ENCODE measurements at places on chromosomes 5 and 9. TPM values are rescaled to one million over a fixed set of nuclear protein-coding genes. Genes with fewer than 3 reads are reported as not detected.
A peak's percentile ranks its signal among the peaks of the same experiment; 100 is the strongest.

Gene SLC45A2
- 0.16 TPM for polyA plus RNA-seq

Gene FASTKD3
- 29.6 TPM for polyA plus RNA-seq

Gene OR13F1
- polyA plus RNA-seq = not detected

Gene C5orf52
- polyA plus RNA-seq = not detected

Gene CAVIN4
- polyA plus RNA-seq = 3.7 TPM

Gene IFNA2
- not detected for polyA plus RNA-seq

Gene FOXD4L5
- polyA plus RNA-seq = 0.65 TPM

Gene LCN6
- polyA plus RNA-seq = not detected

Gene ADGRD2
- polyA plus RNA-seq = not detected

Gene TSLP
- 0.21 TPM for polyA plus RNA-seq

Gene EXOSC2
- 47.7 TPM for polyA plus RNA-seq

Gene ADAMTS2
- 12.3 TPM for polyA plus RNA-seq

Gene MSX2
- 0.66 TPM for polyA plus RNA-seq

Gene MZB1
- 1.3 TPM for polyA plus RNA-seq

Gene ST8SIA4
- polyA plus RNA-seq = 5.8 TPM

Gene DIPK1B
- polyA plus RNA-seq = 33.8 TPM

Gene DOCK2
- polyA plus RNA-seq = 2.1 TPM

Gene GMCL2
- polyA plus RNA-seq = not detected

Gene PCDHB16
- 4.4 TPM for polyA plus RNA-seq

Gene SNCAIP
- 25.5 TPM for polyA plus RNA-seq

DNA sequence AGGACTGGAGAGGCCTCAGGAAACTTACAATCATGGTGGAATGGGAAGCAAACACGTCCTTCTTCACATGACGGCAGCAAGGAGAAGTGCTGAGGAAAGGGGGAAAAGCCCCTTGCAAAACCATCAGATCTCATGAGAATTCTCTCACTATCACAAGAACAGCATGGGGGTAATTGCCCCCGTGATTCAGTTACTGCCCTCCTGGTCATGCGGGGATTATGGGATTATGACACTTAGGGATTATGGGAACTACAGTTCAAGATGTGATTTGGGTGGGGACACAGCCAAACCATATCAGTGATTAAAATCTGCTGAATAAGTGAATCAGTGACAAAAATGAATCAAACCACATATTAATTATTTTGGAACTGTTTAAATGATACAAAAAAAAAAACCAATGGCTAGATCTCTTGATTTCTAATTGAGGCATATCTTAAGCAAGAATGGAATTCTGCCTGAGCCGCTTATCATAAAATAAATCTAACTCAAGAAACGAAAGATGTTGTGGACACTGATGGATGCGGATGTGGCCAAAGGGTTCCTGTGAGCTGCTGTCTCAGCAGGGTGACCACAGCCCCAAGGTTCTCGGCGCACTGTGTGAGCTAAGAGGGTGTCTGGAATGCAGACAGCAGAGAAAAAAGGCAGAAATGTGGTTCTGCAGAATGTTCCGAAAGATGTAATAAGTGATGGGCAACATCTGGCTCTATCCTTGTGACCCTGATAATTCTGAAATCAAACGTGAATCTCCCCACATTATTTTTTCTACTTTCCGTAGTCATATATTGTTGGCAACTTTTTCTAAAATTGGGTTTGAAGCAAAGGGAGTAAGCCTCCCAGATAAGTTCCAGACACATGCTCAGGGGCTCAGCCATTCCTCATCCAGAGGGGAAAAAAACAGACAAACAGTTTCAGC, 107.2 kb upstream of the ICE1 start:
- no peak for DNase-seq

GRCh38 chr9:21684231-21684630, 118.2 kb upstream of the MTAP start:
- no peak for DNase-seq

DNA sequence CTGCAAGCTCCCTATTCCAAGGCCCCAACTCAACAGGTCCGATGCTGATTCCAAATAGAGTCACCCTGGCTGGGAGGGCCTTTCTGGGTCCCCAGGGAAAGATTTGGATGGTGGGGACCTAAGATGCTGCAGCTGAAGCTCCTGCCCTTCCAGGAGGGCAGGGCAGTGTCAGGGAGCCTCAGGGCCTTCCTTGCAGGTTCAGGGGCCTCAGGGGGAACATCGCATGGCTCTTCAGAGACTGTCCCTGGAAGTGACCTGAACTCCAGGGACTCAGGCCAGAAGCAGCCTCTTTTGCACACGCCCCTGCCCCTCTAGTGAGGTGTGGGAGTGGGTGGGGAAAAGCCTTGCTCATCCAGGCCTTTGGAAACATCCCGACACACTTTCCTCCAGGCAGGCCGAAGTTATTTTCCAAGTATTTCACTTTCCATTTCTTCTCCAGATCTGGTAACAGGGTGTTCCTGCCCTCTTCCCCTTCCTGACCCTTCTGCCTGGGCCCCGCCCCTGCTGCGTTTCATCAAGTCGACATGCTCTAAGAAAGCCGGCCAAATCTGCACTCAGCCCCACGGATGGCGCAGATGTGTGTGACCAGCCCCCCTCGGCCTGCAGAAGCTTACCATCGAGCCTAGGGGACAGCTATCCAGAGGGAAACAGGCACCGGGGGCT, 159.5 kb downstream of the FGF18 start:
- DNase-seq = no peak

GRCh38 chr5:144832416-144832815, 661.7 kb downstream of the KCTD16 start:
- DNase-seq = no peak

DNA sequence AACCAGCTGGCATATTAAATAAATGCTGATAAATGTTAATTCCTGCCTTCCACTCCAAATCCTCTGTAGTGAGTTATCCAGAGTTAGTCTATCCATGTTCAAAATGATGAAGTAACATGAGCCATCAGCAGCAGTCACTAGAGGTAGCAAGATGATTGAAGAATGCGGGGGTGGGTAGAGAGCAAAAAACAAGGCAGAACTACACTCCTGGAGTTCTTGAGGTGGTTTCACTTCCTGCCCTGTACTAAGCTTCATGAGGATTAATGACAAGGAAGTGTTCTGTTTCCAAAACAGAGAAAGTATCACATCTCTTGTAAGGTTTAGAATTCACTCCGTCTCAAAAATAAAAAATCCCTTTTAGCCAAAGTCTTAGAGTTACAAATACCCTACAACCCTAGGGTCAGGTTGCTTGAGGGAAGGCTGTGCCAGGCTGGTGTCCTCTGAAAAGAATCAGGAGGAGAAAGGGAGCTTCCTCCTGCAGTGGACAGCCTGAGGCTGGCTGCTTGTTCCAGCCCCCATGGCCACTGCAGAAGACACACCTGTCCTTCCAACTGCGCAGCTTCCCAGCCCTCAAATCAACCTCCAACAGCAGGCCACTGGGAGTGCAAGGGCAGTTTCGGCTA, 180.2 kb downstream of the DENND1A start:
- DNase-seq = no peak

GRCh38 chr5:121693864-121694263, 157.8 kb upstream of the FTMT start:
- DNase-seq = no peak

GRCh38 chr5:15823398-15823797, 323.4 kb downstream of the FBXL7 start:
- DNase-seq = no peak

GRCh38 chr9:68750786-68751185, 45.7 kb downstream of the PIP5K1B start:
- DNase-seq = no peak

DNA sequence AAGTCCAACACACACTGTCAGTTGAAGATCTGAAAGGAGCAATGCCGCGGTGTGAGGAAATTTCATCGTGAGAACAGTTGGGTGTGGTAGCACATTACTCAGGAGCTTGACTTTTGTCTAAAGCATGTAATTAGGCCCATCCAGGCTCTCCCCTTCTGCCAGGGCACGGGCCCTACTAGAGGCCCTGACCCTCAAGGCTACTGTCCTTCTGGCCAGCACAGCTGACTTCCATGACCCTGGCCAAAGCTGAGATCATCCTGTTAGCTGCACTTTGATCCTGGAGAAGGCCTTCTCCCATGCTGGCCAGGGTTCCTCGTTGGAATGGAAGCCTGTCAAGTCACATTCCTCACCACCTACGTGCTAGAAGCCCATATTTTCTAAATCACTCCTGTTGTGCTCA, 77.8 kb upstream of the SLC1A3 start:
- DNase-seq = no peak

- no peak for DNase-seq
Observed at GRCh38 chr5:16313761-16314160, 134.2 kb upstream of the MARCHF11 start.

- DNase-seq = no peak
Observed at GRCh38 chr5:72066705-72067107, 40.6 kb upstream of the MAP1B start.

GRCh38 chr9:117696154-117696553, 8.0 kb upstream of the TLR4 start:
- DNase-seq = no peak

DNA sequence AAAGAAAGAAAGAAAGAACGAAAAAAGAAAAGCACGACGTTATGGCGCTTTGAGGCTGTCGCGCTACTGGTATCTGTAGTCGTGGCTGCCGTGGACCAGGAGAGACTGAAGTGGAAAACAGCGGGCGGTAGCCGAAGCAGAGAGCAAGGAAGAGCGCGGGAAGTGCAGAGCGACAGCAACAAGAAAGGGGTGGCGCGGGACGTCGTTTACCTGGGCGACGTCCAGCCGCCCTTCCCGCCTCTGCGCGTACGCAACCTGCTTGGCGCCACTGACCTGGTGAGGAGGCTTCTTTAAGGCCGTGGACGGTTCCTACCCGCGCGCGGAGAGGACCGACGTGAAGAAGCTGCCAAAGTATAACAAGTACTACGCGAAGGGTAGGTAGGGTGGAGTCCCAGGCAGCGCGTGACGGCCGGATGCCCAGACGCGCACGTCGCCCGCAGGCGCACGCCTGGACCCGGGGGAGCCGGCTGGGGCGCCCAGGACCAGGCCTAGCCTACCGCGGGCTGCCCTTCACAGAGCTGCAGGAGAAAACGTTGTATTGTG, 15.4 kb downstream of the CCL28 start:
- no peak for DNase-seq

GRCh38 chr5:96322217-96322616, 110.8 kb downstream of the PCSK1 start:
- DNase-seq = no peak

GRCh38 chr5:128668921-128669320, 130.9 kb upstream of the FBN2 start:
- DNase-seq = no peak

- no peak for DNase-seq
Observed at GRCh38 chr5:39484673-39485072, 59.9 kb upstream of the DAB2 start.

GRCh38 chr9:4669890-4670289, 3.6 kb upstream of the SPATA6L start:
- DNase-seq = no peak

GRCh38 chr9:121754655-121755436, 103.4 kb downstream of the DAB2IP start:
- no peak for DNase-seq

GRCh38 chr9:112841261-112841660, 49.4 kb downstream of the SLC46A2 start:
- no peak for DNase-seq

- no peak for DNase-seq
Observed at GRCh38 chr5:145157841-145158240, 677.3 kb downstream of the PRELID2 start.

DNA sequence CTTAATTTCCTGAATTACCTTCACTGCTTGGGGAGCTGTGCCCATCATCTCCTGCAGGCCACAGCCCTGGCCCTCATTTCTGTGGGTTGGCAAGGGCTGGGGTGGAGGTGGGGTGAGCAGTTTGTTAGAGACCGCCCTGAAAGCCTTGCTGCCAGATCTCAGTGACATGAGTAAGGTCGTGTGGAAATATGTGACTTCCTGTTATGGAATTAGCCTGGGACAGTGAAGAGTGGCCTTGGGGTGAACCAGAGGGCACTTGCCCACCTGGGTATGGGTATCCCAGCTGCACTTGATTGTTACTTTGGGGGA, 2.5 kb upstream of the HNRNPAB start:
- DNase-seq = no peak

- DNase-seq = no peak
Observed at GRCh38 chr9:94076557-94076956, 7.7 kb upstream of the PTPDC1 start.

- no peak for DNase-seq
Observed at GRCh38 chr9:134972140-134972539, 54.4 kb upstream of the FCN1 start.

DNA sequence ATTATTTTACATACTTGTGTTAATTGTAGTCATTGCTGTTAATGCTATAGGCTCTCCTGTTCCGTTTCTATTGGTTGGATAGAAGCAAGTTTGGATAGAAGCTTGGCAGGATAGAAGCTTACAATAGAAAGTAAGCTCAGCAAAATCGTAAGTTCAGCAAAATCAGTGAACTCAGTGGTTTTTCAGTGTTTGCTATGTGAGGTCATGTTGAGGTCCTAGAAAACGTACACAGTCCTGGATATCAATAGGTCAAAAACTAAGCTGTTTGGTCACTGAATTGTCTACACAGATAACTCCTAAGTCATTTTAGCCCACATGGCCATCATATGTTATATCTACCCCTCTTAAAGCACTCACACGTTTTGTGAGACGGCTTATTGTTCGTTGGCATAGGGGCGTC, 299.4 kb downstream of the MAN2A1 start:
- no peak for DNase-seq

GRCh38 chr9:78783743-78784142, 486.8 kb downstream of the PSAT1 start:
- DNase-seq = no peak

- DNase-seq = peak; percentile 24
Observed at GRCh38 chr5:108681079-108681921, 66.4 kb upstream of the FER start.

- no peak for DNase-seq
Observed at GRCh38 chr5:153445875-153446579, 44.4 kb upstream of the GRIA1 start.

DNA sequence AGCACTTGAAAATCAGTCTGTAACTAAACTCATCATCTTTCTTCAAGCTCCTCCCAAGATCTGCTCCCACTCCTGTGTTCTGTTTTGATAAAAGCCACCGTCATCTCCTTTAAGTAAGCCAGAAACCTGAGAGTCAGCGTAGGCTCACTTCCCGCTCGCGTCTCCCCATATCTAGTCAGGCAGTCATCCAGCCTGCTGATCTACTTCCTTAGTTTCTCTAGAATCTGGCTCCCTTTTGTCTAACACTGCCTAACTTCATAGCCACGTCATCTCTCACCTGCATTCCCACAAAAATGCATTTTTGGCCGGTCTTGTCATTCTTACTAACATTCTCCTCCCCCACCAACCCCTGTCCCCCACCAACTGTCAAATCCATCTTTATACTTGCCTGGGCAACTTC, 3.0 kb upstream of the TJP2 start:
- no peak for DNase-seq

GRCh38 chr9:76135902-76136301, 245.4 kb downstream of the PCSK5 start:
- no peak for DNase-seq

GRCh38 chr9:88672874-88673689, 138.1 kb downstream of the NXNL2 start:
- DNase-seq = no peak

GRCh38 chr9:13033959-13034693, 245.4 kb downstream of the MPDZ start:
- DNase-seq = peak; percentile 66

GRCh38 chr5:18745988-18746615, 1111.8 kb downstream of the TAF11L14 start:
- no peak for DNase-seq

GRCh38 chr9:18906656-18907395, 126.2 kb downstream of the SAXO1 start:
- DNase-seq = no peak

All from left renal cortex interstitium (tissue), 4 donors.